Endothelial cell of umbilical vein (primary cell): ENCODE measurements at places on chromosomes 1 and 21. TPM values are rescaled to one million over a fixed set of nuclear protein-coding genes. Genes with fewer than 3 reads are reported as not detected.

The YY1AP1 gene
- total RNA-seq = 42.0 and 42.3 TPM in 2 replicates

GRCh38 chr1:71083271-71083670, 2.4 kb upstream of the ZRANB2 start:
- no peak for DNase-seq

GRCh38 chr1:48552420-48552819, 80.4 kb upstream of the SPATA6 start:
- DNase-seq = no peak

GRCh38 chr1:160070243-160071163, 543 bp upstream of the KCNJ10 start:
- peak; percentile 74 for DNase-seq
